SJCRH30 (cell line): ENCODE measurements at places on chromosomes 1 and 21.

- no peak for DNase-seq
- H3K4me3 ChIP-seq = no peak overlapping the region
- 0 out of 2 replicates have a peak, but pooled peaks cover 4% of the 10 kb centered on the region for H3K27me3 ChIP-seq
- no peak overlapping the region for H3K27ac ChIP-seq
- no peaks in the 10 kb centered on the region for H3K36me3 ChIP-seq
- H3K4me1 ChIP-seq = no peaks in the 10 kb centered on the region
Measured at GRCh38 chr1:34272152-34272551, 95.4 kb downstream of the C1orf94 start.

GRCh38 chr1:216997069-216997468 is 273.8 kb upstream of the ESRRG start:
- no peak overlapping the region for H3K27ac ChIP-seq
- no peaks in the 10 kb centered on the region for H3K4me1 ChIP-seq
- no peak for DNase-seq
- no peak overlapping the region for H3K4me3 ChIP-seq
- H3K36me3 ChIP-seq = no peaks in the 10 kb centered on the region
- no peaks in the 10 kb centered on the region for H3K27me3 ChIP-seq

- H3K27me3 ChIP-seq = peaks cover 23% of the 10 kb centered on the region
- H3K4me3 ChIP-seq = no peak overlapping the region
- no peaks in the 10 kb centered on the region for H3K36me3 ChIP-seq
- no peak overlapping the region for H3K27ac ChIP-seq
- H3K4me1 ChIP-seq = no peaks in the 10 kb centered on the region
Measured at GRCh38 chr1:24949331-24949881, 19.3 kb upstream of the RUNX3 start.

DNA sequence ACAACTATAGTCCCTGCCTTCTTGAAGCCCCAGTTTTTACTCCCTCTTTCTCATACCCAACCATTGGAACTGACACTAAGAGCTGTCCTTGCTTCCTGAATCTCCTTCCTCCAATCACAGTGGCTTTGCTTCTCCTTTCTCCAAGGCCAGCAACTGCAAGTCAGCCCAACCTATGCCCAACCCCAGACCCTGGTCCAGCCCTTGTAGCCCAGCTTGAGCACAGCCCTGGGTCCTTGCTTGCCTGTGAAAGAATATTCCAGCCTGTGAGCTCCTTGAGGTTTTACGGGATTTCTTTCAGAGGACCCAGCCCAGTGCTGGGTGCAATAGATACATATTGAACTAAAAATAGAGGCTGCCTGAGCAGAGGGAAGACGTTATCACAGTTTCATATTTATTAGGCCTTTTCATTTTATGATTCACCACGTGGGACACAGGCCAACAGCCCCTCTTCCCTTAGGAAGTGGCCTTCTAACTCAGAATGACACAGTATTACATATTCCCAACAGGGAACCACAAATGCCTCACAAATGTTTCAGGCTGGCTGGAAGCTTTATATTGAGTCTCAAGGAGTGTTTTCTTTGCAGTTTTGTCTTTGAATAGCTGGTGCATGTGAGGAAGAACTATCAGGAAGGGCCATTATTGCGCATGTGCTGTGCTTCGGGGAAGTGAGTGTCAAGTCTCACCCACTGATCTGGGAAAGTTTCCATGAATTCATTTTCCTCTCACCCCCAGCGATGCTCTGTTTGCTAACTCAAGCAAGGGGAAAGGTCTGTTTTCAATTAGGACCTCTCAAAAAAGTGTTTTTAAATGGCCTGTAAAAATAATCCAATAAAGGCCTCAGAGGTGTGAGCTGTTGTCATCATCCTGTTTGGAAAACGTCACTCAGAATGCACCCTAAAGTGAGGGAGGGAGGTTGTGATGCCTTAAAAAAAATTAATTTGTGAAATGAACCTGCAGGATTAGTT is 92.3 kb upstream of the NFIA start:
- DNase-seq = no peak
- H3K4me3 ChIP-seq = peak overlapping the region; percentile 11; the same call in 1 of the 2 replicates
- H3K36me3 ChIP-seq = no peaks in the 10 kb centered on the region
- H3K4me1 ChIP-seq = no peaks in the 10 kb centered on the region
- H3K27ac ChIP-seq = no peak overlapping the region
- H3K27me3 ChIP-seq = no peaks in the 10 kb centered on the region

DNA sequence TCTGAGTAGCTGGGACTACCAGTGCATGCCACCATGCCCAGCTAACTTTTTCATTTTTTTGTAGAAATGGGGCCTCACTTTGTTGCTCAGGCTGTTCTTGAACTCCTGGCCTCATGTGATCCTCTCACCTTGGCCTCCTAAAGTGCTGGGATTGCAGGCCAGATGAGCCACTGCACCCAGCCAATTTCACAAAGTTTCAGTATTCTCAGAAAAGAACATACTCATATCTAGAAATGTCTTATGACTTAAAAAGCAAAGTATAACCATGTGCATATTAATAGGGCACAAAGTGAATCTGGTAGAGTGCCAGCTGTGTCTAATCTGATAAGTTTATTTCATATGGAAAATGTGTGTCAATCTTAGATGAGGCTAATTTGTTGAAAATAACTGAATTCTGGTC is 87.5 kb upstream of the CACYBP start:
- H3K27ac ChIP-seq = no peak overlapping the region
- no peaks in the 10 kb centered on the region for H3K36me3 ChIP-seq
- H3K4me3 ChIP-seq = no peak overlapping the region
- no peaks in the 10 kb centered on the region for H3K27me3 ChIP-seq
- no peak for DNase-seq

DNA sequence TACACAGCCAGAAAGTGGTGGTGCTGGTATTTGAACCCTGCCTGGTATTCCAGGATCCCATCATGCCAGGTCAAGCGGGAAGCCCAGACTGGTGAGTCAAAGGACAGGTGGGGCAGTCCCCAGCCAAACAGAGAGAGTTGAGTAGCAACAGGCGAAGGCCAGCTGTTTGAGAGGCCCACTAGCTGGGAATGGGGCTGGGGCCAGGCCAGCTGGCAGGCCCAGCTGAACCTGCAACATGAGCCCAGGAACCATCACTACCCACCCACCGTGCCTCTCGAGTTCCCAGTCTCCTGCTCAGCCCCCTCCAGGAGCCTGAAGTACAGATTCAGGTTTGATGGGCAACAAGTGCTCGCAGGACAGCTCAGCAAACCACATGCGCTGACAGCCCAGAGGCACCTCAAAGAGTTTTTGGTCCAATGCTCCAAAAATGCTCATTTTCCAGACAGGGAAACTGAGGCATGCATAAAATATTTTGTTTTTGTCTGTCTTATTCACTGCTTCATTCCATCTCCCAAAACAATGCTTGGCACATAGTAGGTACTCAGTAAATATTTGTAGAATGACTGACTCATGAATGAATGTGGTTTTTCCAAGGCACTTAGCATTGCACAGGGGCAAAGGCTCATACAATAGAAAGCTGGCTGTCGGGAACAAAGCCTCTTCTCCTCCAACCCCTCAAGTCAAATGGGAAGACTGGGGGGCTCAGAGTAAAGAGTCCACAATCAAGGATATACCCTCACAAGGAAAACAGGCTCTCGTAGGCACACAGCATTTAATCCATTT is 42.5 kb upstream of the CLIC4 start:
- no peak overlapping the region for H3K4me3 ChIP-seq
- peaks cover 40% of the 10 kb centered on the region for H3K4me1 ChIP-seq
- H3K27ac ChIP-seq = peak overlapping the region; percentile 57
- no peaks in the 10 kb centered on the region for H3K36me3 ChIP-seq
- peak; percentile 98 for DNase-seq

GRCh38 chr1:229229137-229229720 is 41.7 kb upstream of the RAB4A start:
- H3K36me3 ChIP-seq = no peaks in the 10 kb centered on the region
- H3K4me1 ChIP-seq = peaks cover 20% of the 10 kb centered on the region
- DNase-seq = no peak
- peaks cover 4% of the 10 kb centered on the region; the same call in 1 of the 2 replicates for H3K27me3 ChIP-seq
- no peak overlapping the region for H3K27ac ChIP-seq
- no peak overlapping the region for H3K4me3 ChIP-seq

DNA sequence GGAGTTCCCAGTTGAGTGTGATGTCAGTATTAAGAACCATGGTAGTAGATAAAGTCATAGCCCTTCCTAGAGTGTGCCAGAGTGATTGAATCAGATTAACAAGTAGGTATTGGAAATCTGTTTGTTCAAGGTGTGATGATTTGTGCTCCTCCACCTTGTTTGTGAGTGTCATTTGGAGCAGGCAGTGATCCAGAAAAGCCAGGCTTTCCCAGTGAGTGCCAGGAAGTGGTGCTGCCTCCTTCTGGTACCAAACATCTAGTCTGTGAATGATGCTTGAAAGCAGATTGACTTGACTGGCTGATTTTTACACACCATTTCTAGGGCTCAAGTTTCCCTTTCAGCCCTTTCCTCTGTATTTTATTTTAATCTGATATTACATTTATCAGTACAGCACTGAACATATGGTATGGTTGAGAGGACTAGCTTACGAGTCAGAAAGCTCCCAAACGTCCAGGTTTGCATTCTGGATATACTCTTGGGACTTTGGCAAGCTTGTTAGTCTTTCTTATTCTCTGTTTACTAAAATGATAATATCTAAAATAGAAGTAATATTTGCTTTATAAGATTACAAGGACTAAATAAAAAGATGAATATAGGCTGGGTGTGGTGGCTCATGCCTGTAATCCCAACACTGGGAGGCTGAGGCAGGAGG is 100.7 kb downstream of the PATJ start:
- no peaks in the 10 kb centered on the region for H3K4me1 ChIP-seq
- no peak overlapping the region for H3K4me3 ChIP-seq
- no peak for DNase-seq
- no peaks in the 10 kb centered on the region for H3K36me3 ChIP-seq
- no peak overlapping the region for H3K27ac ChIP-seq

DNA sequence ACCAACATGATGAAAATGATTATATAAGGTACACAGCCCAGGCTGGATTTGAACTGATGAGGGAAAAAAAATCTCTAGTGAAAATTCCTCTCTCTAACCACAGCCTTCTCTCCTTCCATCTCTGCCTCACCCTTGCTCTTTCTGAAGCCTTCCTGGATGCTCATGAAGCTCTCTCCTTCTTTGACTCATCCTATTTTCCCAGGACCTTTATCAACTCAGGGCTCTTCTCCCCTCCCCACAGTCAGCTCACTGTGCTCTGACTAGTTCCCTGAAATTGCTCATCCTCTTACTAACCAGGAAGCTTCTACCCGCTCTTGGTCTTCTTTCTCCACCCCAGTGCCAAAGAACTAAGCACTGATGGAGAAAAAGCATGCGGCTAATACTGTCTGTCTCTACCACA is 46.4 kb upstream of the ERG start:
- H3K4me3 ChIP-seq = no peak overlapping the region
- no peaks in the 10 kb centered on the region for H3K27me3 ChIP-seq
- no peaks in the 10 kb centered on the region for H3K36me3 ChIP-seq
- no peak overlapping the region for H3K27ac ChIP-seq

DNA sequence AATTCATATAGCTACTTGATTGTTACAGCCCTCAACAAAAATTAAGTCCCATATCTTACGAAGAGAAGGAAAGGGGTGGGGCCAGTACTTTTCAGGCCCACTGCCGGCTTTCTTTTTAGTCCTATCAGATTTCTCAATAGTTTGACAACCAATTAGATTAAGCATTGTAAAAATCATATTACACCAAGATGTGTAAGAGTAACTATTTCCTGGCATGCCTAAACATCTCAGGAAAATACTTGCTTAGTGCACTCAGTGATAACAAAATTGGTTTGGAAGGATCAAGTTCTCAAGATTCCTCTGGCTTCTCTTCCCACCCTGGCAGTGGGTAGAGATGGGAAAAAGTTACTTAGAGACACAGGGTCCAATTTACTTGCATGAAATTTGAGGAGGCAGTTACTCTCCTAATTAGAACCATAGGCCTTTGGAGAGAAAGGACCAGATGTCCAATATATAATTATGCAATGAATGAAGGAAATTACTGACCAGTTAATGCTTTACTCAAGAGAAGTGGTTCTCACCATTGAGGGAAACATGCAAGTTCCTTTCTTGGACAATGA is 30.1 kb downstream of the STPG1 start:
- DNase-seq = no peak
- no peak overlapping the region for H3K4me3 ChIP-seq
- H3K4me1 ChIP-seq = no peaks in the 10 kb centered on the region
- H3K36me3 ChIP-seq = no peaks in the 10 kb centered on the region
- H3K27me3 ChIP-seq = peaks cover 17% of the 10 kb centered on the region

- H3K27ac ChIP-seq = no peak overlapping the region
- peaks cover 35% of the 10 kb centered on the region for H3K27me3 ChIP-seq
- DNase-seq = no peak
- H3K4me1 ChIP-seq = peaks cover 7% of the 10 kb centered on the region
- H3K36me3 ChIP-seq = no peaks in the 10 kb centered on the region
- H3K4me3 ChIP-seq = no peak overlapping the region
Measured at GRCh38 chr1:2891923-2892448, 90.5 kb upstream of the TTC34 start.

DNA sequence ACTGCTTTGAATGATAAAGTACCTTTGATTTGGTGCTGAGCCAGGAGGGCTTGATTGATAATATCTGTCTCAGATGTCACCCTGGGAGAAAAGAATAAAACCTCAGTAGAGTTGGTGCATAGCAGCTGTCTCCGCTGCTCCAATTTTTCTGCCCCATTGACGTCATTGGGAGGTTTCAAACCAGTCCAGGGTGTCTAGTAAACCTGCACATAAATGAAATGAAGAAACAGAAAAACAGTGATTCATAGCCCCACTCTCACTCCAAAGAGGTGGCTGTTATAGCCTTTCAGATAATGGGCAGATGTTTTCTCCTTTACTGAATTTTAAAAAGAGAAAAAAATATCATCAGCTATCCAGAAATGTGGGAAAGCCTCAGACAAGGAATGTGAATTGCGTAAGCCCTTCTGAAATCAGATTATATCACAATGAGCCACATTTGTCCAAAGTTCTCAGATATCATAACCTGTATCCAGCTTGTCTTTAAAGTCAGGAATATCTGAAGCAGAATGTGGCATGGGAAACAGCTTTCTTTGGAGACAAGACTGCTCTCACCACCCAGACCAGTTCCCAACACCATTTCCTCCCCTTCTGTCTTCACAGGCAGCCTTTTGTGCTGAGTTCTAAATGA is 351.3 kb upstream of the SGIP1 start:
- H3K4me3 ChIP-seq = no peak overlapping the region
- peak; percentile 95 for DNase-seq
- H3K27ac ChIP-seq = peak overlapping the region; percentile 76

- H3K4me1 ChIP-seq = no peaks in the 10 kb centered on the region
- H3K27ac ChIP-seq = no peak overlapping the region
- H3K27me3 ChIP-seq = no peaks in the 10 kb centered on the region
- no peak for DNase-seq
- H3K4me3 ChIP-seq = no peak overlapping the region
Measured at GRCh38 chr1:231215681-231216385, 25.2 kb upstream of the GNPAT start.

DNA sequence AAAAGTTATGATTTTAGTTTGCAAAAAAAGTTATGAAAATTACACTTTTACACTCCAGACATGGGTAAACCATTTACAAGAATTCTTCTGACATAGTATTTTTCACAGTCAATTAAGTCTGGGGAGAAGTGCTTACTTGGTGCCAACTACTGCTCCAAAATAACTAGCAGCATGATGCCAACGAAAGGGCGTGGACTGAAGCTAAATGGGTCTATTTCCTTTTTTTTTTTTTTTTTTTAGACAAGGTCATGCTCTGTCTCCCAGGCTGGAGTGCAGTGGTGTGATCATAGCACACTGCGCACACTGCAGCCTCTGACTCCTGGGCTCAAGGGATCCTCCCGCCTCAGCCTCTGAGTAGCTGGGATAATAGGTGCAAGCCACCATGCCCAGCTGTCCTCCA is 43.2 kb downstream of the FMO4 start:
- no peak for DNase-seq
- H3K4me1 ChIP-seq = no peaks in the 10 kb centered on the region
- no peak overlapping the region for H3K4me3 ChIP-seq
- no peaks in the 10 kb centered on the region for H3K36me3 ChIP-seq
- no peaks in the 10 kb centered on the region for H3K27me3 ChIP-seq
